ENCODE measurements at places on chromosomes 5 and 9. TPM values are rescaled to one million over a fixed set of nuclear protein-coding genes. Genes with fewer than 3 reads are reported as not detected.

Gene GRIA1
- not detected for total RNA-seq

Gene UIMC1
- 24.7 TPM for total RNA-seq

Gene ETF1
- total RNA-seq: 64.1 TPM

Gene COL23A1
- not detected for total RNA-seq

Gene GNA14
- total RNA-seq: 2.5 TPM

Gene ANKRD31
- total RNA-seq: 0.26 TPM

Gene FOXD4L4
- not detected for total RNA-seq

Gene F2RL2
- total RNA-seq: not detected

Gene DND1
- 0.75 TPM for total RNA-seq

Gene MSX2
- total RNA-seq: 4.1 TPM

Gene PTPN3
- 8.4 TPM for total RNA-seq

Gene MCTP1
- total RNA-seq: 7.5 TPM

Gene CDX1
- not detected for total RNA-seq

Gene ZDHHC11
- 26.0 TPM for total RNA-seq

Gene FOXD4L6
- total RNA-seq: not detected

Gene ZNF367
- total RNA-seq: 14.0 TPM

Gene EGFLAM
- total RNA-seq: not detected

Gene RACK1
- total RNA-seq: 3,047 TPM

Gene FANCC
- 6.9 TPM for total RNA-seq

Gene AGTPBP1
- total RNA-seq: 6.0 TPM

Gene DBH
- not detected for total RNA-seq

Gene PPP3R2
- total RNA-seq: not detected

Gene ADAMTS19
- total RNA-seq: not detected

Gene CBY3
- 1.4 TPM for total RNA-seq

Gene PCDHA9
- 0.22 TPM for total RNA-seq

Gene APC
- total RNA-seq: 31.7 TPM

Gene TMC1
- total RNA-seq: not detected

Gene IL33
- 1.6 TPM for total RNA-seq

Gene PRDM9
- total RNA-seq: 0.12 TPM

Gene FST
- total RNA-seq: 403 TPM

Gene OBP2B
- total RNA-seq: not detected

Gene NUTM2G
- not detected for total RNA-seq

Gene HAUS6
- total RNA-seq: 12.3 TPM

Gene DNAH5
- total RNA-seq: 3.5 TPM

Gene SPARC
- total RNA-seq: 0.86 TPM

Gene CARD9
- total RNA-seq: 0.52 TPM

Gene SEMA6A
- total RNA-seq: not detected

Gene IFNA13
- not detected for total RNA-seq

Gene HAVCR2
- not detected for total RNA-seq

Gene CDKN2B-AS1
- total RNA-seq: 2.0 TPM

Gene CTXN3
- not detected for total RNA-seq

Gene NUTM2F
- not detected for total RNA-seq

Gene FOXD4L5
- 0.04 TPM for total RNA-seq

Gene IFT74
- 5.5 TPM for total RNA-seq

Measured in PC-3 (cell line).